Activated naive CD8-positive, alpha-beta T cell treated with anti-CD3 and anti-CD28 coated beads, Interleukin-2, amount 50 U/mL, for 16 hours (primary cell): ENCODE measurements at places on chromosomes 7 and 10.

GRCh38 chr10:126586128-126586527, 84.4 kb downstream of the C10orf90 start:
- DNase-seq, result no peak

GRCh38 chr10:10551596-10552301, 465.9 kb upstream of the CELF2 start:
- no peak for DNase-seq

DNA sequence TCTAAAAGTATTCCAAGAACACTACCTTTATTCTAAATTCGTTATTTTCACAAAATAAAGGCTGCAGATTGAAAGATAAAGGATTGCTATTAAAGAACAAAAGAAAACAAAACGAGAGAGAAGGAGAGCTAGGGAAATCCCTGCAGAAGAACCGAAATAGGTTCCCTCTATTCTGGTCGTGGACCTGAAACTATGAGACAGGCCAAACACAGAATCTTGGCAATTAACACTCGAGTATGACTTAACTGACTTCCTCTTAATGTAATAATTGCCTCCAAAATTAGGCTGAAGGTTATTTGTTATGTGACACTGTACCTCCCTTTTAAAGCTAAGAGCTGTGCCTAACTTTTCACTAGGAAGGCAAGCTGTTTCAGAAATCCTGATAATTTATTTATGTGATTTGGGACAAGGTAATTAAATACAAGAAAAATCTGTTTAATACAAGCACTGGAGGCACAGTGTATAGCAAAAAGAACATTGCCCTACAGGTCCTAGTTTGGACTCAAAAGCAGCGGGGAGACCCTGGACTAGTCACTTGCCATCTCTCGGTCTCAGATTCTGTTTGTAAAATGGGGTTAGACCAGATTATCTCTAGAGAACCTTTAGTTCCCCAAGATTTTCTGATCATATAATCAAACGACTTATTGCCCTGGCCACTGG, 11.6 kb downstream of the NAMPT start:
- DNase-seq, result no peak

DNA sequence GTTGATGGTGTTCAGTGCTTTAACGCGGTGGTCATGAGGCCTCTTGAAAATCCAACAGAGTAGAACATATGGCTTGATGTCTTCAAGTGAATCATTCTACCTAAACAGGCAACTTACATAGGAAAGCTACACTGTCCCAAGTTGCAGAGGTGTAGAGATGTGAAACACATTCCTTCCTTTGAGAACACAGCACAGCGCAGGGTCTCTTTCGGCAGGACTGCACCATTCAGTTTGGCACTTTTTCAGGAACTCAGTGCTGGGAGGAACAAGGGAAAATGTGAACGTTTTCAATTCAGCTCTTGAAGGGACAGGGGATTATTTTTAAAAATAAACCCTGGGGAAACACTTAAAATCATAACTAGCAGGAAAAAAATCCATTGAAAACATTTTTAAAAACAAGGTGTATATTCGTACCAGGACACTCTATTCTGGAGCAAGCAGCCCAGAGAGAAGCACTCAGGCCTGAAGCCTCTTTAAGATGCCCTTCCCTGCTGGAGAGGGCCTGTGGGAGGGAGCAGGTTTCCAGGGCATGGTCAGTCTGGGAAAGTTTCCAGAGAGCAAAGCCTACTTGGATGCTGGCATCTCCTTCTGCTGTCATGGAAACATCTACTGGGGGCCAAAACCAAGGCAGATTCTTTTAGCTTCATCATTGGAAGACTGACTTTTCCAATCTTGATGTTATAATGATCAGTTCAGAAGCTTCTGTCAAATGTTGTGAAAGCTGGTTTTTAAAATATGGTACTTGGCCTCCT, 60.4 kb upstream of the NPVF start:
- DNase-seq, result no peak

GRCh38 chr7:114924038-114924712, 2.3 kb downstream of the MDFIC start:
- no peak for DNase-seq

GRCh38 chr7:155322530-155322929, 24.9 kb downstream of the INSIG1 start:
- no peak for DNase-seq

DNA sequence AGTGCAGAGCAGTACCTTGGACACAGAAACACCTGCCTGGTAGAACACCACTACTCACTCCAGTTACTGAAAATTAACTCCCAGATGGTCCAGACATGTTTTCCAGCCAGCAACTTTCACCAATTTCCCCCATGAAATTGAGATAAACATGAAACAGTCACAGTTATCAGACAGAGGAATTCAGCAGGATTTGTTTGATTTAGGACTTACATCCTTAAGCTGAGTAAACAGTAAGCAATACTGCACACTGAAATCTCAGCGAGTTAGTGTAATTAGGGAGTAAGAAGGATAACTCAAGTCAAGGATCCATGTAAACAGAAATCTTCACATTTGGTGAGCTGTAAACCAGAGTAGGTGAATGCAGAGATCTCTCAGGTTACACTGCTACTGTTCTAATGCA, 353.5 kb downstream of the ELMO1 start:
- DNase-seq, result no peak

GRCh38 chr10:33612116-33612515, 277.6 kb upstream of the NRP1 start:
- DNase-seq, result no peak

DNA sequence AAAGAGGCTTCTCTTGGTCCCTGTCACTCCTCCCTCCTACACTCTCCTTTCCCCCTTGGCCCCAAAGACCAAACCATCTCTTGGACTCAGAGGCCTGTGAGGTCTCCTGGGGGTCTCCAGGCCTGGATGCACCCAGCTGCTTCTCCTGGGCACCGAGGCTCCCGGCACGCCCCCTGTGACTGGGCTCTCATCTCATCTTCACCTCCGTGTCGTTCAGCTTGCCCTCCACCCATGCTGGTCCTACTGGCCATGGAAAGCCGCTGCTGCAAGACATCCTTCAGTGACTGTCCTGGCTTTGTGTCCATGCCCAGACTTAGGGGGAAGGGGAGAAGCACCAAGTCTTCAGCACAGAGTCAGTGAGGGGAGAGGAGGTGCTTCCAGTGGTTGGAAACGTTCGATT, 141.4 kb upstream of the RET start:
- no peak for DNase-seq

GRCh38 chr7:44700322-44700721, 48.3 kb upstream of the ZMIZ2 start:
- no peak for DNase-seq

- DNase-seq, result no peak
Observed at GRCh38 chr7:29214056-29214455, 19.5 kb downstream of the CHN2 start.

DNA sequence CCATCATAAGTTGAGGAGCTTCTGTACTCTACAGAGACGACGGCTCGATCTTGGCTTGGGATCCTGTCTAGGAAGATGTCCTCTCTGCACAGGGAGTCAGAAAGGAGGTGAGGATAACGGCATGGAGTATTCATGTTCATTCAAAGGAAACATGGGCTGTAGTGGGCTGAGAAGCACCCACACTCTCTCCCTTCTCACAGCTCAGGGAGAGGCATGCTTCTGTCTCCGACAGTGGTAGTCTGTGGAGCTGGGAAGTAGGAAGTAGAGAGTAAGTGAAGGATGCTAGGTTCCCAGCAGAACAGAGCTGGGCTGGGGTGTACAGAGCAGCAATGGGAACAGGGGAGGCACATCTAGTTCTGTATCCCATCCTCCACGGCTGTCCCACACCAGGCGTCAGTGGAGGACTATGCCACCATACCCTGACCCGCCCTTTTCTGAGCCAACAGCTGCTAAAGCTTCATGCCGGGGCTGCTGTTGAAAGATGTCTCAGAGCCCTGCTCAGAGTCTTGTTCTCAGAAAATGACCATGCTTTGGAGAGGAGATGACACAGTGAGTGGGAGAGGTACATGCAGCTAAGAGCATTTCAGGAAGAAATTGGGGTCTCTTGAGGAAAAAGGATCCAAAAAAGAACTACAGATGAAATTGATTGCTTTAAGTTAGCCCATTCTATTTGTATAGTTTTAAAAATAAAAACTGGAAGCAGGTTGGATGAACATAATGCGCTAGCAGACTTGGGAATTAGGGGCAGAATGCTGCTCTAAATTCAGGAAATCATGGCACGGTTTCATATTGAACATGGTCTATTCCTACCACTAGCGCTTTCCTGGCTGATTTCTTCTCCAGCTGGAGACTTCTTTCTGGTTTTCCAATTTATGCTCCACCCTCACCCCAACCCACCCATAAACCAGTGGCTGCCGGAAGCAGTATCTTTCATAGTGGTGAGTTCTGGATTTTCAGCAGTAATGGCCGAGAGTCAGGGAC, 138.6 kb downstream of the CHN2 start:
- no peak for DNase-seq
